ENCODE measurements at places on chromosomes 3 and 15.

DNA sequence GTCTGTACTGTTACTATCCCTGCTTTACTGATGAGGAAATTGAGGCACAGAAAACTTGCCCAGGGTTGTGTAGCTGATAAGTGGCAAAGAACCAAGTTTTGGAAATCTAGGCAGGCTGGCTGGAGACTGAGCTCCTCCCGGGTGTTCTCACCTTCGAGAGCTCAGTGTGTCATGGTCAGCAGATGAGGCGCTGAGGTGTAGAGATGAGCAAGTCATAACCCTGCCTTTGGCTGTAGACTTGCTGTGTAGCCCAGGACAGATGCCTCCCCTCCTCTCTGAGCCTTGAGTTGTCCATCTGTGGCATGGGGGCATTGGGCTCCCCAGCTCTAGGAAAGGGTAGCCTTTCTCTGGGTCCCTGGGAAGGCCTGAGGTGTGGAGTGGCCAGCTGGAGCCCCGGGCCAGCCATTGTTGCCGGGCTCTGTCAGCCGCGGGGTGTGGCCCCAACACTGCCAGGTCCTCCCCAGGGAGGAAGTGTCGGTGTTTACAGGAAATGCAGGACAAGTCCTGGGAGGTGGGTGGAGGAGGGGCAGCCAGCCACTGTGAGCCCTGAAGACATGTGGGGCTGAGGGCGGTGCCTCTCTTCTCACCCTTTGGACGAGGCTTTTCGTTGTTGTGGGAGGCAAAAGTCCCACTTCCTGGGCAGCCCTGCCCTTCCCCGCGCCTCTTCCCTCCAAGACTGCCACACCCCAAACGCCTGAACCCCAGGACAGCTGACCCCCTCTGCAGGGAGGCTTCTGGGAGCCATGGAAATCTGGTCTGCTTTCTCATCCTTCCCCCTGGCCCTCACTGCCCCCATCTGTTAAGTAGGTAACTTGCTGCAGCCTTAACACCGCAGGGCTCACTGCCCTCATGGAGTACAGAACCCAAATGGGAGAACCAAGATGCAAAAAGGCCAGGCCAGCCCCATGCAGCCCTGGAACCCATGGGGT, 29.1 kb downstream of the FGD5 start:
- DNase-seq: no peak

- no peak for DNase-seq
Observed at GRCh38 chr3:186298876-186299275, 63.2 kb downstream of the DGKG start.

- no peak for DNase-seq
Observed at GRCh38 chr3:134325061-134325705, 49.1 kb downstream of the AMOTL2 start.

- DNase-seq: no peak
Observed at GRCh38 chr3:10984371-10984896, 8.1 kb upstream of the SLC6A1 start.

GRCh38 chr3:154428286-154429206, 1.4 kb downstream of the GPR149 start:
- no peak for DNase-seq

- no peak for DNase-seq
Observed at GRCh38 chr15:32802286-32802936, 84.6 kb downstream of the GREM1 start.

- no peak for DNase-seq
Observed at GRCh38 chr15:101107101-101107500, 144.7 kb downstream of the CHSY1 start.

DNA sequence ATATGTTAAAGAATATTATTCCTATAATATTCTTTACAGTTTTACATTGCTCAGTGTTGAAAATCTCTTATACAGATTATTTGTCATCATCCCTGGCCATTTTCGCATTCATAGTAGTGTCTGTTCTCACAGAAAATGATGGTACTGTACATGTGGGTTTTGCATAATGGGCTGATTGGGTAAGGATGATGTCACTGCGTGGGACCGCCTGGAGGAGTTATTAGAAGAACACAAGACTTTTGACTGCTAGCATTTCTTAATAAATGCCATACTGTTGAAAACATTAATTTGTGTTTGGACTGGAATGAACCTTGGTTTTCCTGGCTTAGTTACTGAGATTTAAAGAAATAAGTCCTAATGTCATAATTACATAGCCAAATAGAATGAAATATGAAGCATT, 20.3 kb downstream of the LRCH3 start:
- no peak for DNase-seq

All from hypothalamus (tissue), 51 donors.